ENCODE measurements at places on chromosomes 16 and 17.

DNA sequence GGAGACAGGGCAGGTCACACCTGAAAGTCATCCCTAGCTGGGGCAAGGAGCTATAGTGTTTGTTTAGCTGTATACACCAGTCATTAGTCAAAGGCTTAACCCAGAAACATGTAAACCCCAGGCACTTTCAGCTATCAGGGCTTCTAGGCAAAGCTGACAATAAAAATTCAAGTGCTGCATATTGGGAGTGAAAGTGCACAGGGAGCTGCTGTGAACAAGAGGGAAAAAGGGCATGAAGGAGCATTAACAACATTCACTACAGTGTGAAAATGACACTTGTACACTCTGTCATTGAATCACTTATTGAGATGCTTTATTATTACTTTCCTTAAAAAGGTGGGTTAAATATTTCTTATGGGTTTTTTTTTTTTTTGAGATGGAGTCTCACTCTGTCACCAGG is 92.8 kb downstream of the HS3ST3B1 start:
- no peak for DNase-seq

DNA sequence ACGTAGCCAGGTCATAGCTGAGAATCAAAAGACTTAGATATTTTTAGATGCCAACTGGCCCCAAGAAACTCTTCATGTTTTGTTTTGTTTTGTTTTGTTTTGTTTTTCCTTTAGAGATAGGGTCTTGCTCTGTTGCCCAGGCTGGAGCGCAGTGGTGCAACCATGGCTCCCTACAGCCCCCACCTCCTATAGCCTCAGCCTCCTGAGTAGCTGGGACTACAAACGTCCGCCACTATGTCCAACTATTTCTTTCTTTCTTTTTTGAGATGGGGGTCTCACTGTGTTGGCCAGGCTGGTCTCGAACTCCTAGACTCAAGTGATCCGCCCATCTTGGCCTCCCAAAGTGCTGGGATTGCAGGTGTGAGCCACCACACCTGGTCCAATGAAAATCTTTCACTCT is 107.1 kb downstream of the ADCY9 start:
- no peak for DNase-seq

GRCh38 chr16:85422632-85423550 is 190.2 kb upstream of the GSE1 start:
- DNase-seq = no peak

DNA sequence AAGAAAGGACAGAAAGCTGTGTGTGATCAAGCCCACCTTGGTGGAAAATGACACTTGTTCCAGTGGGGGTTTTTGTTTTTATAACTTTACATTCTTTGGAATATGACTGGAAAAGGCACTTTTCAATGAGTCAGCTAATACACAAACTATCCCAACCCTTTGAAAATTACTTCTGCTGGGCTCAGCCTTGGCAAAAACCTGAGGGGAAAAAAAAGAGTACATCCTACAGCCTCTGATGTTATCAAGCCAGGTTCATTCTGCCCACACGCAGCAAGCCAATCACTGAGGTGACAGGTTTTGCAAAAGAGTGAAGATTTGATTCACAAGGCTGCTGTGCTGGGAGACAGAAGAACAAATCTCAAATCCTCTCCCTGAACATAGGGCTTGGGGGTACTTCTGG is 484.5 kb upstream of the ERCC4 start:
- DNase-seq = no peak

- DNase-seq = no peak
These were observed 18.7 kb downstream of the CMTM4 start for GRCh38 chr16:66677836-66678235.

DNA sequence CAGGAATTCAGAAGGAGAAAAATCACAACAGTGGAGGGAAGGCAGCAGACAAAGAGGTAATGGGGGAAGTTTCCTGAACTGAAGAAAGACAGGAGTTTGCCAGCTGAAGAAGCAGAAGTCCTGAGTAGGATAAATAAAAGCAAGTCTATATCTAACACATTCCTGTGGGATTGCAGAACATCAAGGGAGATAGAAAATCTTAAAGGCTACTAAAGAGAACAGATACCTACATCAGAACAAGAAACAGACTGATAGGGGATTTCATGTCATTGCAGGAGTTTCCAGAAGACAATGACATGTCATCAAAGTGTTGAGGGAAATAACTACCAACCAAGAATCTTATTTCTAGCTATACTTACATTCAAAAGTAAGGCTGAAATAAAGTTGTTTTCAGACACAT is 21.3 kb upstream of the CRYBA1 start:
- no peak for DNase-seq

- DNase-seq = no peak
These were observed 2.5 kb downstream of the UBE2I start for GRCh38 chr16:1311738-1312466.

- DNase-seq = no peak
These were observed 2.5 kb downstream of the ADAD2 start for GRCh38 chr16:84193480-84193879.

DNA sequence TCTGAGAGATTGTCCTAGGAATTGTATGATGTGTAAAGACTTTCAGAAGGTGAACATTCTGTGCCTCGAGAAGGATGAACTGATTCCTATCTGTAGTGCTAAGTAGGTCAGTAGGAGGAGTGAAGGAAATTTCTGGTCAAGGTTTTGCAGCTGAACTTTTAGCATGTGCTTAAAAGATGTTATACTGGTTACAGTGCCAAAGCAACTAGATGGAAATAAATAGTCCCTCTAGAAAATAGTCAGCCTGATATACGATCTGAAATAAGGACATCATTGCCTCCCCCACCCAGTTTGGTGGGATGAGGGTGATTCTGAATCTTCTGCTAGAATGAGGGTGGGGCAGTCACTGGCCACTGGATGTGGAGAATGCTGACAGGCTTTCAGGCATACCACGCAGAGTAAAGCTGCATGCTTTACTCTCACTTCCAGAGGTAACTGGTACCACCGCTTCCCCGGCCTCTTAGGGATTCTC is 57.2 kb upstream of the VPS4A start:
- no peak for DNase-seq

GRCh38 chr17:63918305-63918704 is 334 bp downstream of the GH1 start:
- no peak for DNase-seq

Data from activated CD4-positive, alpha-beta T cell treated with anti-CD3 and anti-CD28 coated beads, Interleukin-2, amount 50 U/mL, for 4 hours (primary cell).